Activated CD4-positive, alpha-beta T cell treated with anti-CD3 and anti-CD28 coated beads for 36 hours (primary cell): ENCODE measurements at places on chromosomes 5 and 9. TPM values are rescaled to one million over a fixed set of nuclear protein-coding genes. Genes with fewer than 3 reads are reported as not detected.

MZB1 gene
- 9.8 TPM for total RNA-seq

DHX29 gene
- 12.1 TPM for total RNA-seq

PAIP1 gene
- total RNA-seq, result 51.7 TPM

FYB1 gene
- total RNA-seq, result 171 TPM

PCDHA6 gene
- not detected for total RNA-seq

FSD1L gene
- 2.4 TPM for total RNA-seq

CRHBP gene
- 0.23 TPM for total RNA-seq

ABL1 gene
- total RNA-seq, result 31.8 TPM

COMMD10 gene
- total RNA-seq, result 19.7 TPM

SELENOP gene
- total RNA-seq, result not detected

GAS1 gene
- total RNA-seq, result 0.11 TPM

RHOBTB3 gene
- 3.5 TPM for total RNA-seq

NR2F1 gene
- total RNA-seq, result not detected

RANBP3L gene
- total RNA-seq, result 0.16 TPM

IRX2 gene
- total RNA-seq, result not detected

ORM1 gene
- not detected for total RNA-seq

POU5F2 gene
- total RNA-seq, result 0.43 TPM

MED22 gene
- 22.9 TPM for total RNA-seq

SOWAHA gene
- 0.05 TPM for total RNA-seq

BRD8 gene
- 61.4 TPM for total RNA-seq

THG1L gene
- total RNA-seq, result 29.9 TPM

DDX4 gene
- total RNA-seq, result not detected

TUBB4B gene
- total RNA-seq, result 264 TPM

IL33 gene
- total RNA-seq, result not detected

RPP25L gene
- 35.2 TPM for total RNA-seq

CDKN2B-AS1 gene
- 0.21 TPM for total RNA-seq

GABRA1 gene
- total RNA-seq, result not detected

ARL10 gene
- total RNA-seq, result 12.3 TPM

PPIC gene
- total RNA-seq, result not detected
